ENCODE measurements at places on chromosomes 1 and 21.

GRCh38 chr1:151485685-151486255, 25.4 kb upstream of the CGN start:
- DNase-seq, result no peak

- no peak for DNase-seq
Observed at GRCh38 chr1:152444045-152444444, 30.0 kb upstream of the CRNN start.

DNA sequence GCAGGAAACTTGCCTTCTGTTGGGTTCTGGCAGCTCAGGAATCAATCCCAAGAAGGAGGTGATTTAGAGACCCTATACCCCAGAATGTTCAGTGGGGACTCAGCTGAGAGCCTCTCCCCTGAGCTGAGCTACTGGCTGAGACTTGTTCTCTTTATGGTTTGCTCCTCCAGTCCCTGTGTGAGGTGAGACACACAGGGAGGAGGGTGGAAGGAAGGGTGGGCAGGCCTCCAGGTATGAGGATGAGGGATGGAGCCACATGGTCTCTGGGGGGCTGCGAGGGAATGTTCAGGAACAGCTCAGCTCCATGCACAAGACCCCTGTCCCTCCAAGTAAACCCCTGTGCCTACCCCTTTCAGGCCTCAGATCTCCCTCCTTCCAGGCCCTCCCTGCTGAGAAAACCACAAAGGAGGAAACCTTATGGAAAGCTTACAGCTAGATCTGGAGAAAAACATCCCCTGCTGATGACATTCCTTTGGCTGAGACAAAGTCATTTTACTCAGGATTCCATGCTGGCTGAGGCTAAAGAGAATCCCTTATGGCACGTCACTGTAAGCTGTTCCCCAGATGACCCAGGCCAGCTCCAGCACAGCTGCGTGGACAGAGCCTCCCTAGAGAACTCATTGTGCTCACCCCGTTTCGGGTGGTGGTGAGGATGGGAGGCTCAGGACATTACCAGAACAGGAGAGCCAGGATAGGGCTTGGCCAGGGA, 91.5 kb upstream of the IPO9 start:
- DNase-seq, result no peak

- DNase-seq, result no peak
Observed at GRCh38 chr1:209443361-209443931, 140.1 kb upstream of the CAMK1G start.

- no peak for DNase-seq
Observed at GRCh38 chr1:98931128-98931835, 73.4 kb downstream of the PLPPR5 start.

DNA sequence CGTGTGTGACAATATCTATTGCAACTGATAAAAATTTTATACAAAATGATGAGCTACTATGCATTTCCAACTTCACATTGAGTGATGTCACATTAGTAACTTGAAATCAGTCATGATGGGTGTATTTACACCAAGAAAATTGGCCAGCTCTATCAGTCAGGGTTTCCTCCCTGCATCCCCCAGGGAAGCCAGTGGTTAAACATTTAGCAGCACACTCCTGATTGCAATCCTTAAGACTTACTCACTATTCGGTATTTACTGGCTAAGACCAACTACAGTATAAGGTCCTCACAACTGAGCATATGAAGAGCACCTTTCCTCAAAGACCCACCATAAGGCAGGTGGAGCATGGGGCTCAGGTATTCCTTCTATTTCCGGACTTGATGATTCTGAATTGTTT, 41.3 kb upstream of the PTGFRN start:
- no peak for DNase-seq

- DNase-seq, result no peak
Observed at GRCh38 chr1:173444757-173445156, 32.4 kb upstream of the PRDX6 start.

- no peak for DNase-seq
Observed at GRCh38 chr1:175272361-175272760, 79.8 kb upstream of the KIAA0040 start.

DNA sequence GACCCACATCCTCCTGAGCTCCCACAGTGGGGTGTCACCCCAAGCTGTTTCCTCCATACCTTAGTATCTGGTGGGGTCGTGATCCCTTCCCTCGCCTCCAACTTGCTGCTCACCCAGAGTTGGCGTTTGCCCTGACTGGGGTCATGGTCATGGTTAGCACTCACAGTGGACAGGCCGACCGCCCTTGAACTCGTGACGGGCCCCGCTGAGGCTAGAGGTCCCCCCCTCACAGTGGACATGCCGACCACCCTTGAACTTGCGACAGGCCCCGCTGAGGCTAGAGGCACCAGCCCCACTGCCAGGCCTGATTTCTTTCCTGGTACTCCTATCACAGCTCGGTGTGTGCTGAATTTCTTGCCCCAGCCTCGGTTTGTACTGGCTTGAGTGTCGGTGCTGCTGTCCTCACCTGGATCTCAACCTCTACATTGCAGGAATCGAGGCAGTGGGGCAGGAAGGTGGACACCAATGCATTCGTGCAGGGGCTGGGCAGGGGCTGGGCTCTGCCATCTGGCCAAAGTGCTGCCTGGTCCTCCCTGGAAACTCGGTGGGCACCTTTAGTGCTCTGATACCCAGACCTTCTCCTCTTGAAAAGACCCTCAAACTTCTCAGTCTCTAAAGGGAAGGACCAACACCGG, 37.5 kb upstream of the AJAP1 start:
- DNase-seq, result no peak

GRCh38 chr1:28925350-28925891, 11.1 kb downstream of the EPB41 start:
- no peak for DNase-seq

- no peak for DNase-seq
Observed at GRCh38 chr1:5388622-5389021, 603.6 kb downstream of the NPHP4 start.

- DNase-seq, result no peak
Observed at GRCh38 chr1:169288011-169288414, 79.6 kb downstream of the NME7 start.

- no peak for DNase-seq
Observed at GRCh38 chr1:30383221-30383711, 340.1 kb downstream of the MATN1 start.

GRCh38 chr1:30487042-30487441, 236.3 kb downstream of the MATN1 start:
- DNase-seq, result no peak

- DNase-seq, result no peak
Observed at GRCh38 chr1:23590058-23590783, 30.9 kb upstream of the ID3 start.

- DNase-seq, result no peak
Observed at GRCh38 chr1:53145051-53145600, 2.7 kb upstream of the SLC1A7 start.

DNA sequence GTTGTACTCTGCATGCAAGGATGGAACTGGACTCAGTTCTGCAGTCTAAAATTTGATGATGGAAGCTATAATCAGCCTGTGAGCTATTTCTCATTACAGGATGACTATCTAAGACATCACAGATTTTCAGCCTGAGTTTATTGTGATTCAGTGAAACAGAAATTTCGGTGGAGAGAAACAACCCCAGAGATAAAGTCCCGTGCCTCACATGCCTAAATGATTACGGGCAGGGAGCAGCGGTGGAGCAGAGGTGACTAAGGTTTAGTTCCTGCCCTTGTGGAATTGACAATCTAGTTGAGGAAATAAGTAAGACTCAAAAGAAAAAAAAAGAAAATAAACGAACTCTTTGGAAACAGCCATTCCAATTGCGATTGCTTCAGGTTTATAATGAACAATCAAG, 96.9 kb downstream of the GRIK3 start:
- no peak for DNase-seq

GRCh38 chr1:207867136-207868109, 43.5 kb downstream of the CD34 start:
- DNase-seq, result no peak

DNA sequence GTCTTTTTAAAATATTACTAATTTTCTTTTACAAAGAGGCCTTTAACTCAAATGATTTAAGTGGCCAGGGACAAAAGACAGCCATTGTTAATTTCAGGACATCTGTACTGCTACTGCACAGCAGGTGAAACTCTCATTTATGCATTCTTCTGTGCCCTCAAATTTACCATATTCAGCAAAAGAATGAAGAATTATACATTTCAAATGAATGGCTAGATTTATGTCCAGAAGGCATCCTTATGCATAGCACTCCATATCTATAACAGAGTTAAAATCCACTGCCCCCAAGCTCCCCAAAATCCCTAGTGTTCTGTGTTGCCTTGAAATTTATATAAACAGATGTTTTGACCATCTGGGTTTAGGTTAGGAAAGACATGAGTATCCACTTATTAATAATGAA, 202.6 kb downstream of the DNM3 start:
- DNase-seq, result no peak

DNA sequence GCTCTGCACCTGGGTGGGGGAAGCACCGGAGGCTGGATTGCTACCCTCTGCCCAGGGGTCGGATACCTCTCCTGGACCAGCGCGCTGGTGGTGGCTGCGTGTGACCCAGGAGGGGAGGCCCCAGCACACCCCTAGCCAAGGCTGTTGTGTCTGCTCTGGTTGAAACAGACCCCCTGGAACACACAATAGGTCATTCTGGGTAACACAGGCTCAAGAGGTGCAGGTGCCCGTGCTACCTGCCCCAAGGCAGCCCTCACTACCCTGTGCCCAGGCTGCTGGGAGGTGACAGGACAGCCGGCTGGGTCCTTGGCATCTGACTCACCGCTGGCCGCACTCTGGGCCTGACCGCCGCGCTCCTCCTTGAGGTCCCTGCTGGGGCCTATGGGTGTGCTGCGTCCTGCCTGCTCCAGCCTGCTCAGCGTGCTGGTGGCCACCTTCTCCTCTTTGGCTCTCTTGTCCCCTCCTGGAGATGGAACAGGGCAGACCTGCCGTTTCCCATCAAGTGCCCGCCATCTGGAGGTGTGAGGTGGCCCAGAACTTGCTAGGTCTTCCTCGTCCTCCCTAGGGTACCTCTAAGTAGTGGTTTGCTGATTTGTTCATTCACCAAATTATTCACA, 30.0 kb downstream of the ZBTB17 start:
- no peak for DNase-seq

All from stimulated activated CD4-positive, alpha-beta T cell treated with anti-CD3 and anti-CD28 coated beads, Interleukin-1b, Interleukin-23, amount 100 ng/mL, for 4 hours (primary cell).